ENCODE measurements at places on chromosomes 3 and 15.

DNA sequence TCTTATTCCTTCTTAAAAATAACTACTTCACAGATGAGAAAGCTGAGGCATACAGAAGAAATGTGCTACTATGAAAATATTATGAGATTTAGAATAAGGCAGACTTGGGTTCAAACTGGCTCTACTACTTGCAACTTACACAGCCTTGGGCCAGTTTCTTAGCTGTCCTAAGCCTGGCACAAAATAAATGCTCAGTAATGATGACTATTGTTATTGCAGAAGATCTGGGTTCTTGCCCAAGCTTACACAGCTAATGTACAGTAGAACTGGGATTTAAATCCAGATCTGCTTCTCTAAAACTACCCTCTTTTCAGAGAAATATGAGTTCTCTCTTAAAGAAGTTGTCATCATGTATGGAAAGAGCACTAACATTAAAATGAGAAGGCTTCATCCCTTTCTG, 228.2 kb upstream of the TPRG1 start:
- DNase-seq: peak; percentile 75

DNA sequence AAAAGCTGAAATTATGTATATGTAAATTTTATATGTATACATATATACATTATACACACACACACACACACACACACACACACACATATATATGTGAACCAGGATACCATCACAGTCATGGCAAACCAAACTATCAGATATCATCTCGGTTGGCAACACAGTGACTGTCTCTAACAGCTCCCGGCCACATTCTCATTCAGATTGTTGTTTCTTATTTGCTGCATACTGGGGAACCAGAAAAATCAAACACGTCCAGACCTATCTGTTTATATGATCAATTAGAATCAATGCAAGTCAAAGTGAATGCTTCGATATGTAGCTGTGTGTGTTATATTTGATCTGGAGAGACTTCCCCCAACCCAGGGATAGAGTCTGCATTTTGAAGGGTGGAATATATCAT, 61.1 kb downstream of the TIPARP start:
- DNase-seq: no peak

DNA sequence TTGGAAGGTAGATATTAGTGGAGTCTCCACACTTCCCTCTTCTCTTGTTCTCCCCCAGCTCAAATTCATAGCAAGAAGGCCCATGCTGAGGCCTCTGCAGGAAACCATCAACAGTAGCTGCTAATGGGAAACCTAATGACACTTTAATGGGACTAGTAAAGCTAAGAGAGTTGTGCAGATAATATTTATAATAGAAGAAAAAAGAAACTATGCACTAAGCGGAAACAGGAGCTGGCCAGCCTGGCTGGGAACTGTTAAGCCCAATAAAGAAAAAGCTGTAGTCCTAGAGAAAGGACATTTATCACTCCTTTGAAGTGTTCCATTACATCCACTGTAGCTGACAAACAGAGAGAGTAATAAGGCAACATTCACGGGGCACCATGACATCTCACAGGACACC, 229.6 kb downstream of the IGSF11 start:
- DNase-seq: no peak

GRCh38 chr15:44045661-44046060, 149.4 kb downstream of the FRMD5 start:
- no peak for DNase-seq

DNA sequence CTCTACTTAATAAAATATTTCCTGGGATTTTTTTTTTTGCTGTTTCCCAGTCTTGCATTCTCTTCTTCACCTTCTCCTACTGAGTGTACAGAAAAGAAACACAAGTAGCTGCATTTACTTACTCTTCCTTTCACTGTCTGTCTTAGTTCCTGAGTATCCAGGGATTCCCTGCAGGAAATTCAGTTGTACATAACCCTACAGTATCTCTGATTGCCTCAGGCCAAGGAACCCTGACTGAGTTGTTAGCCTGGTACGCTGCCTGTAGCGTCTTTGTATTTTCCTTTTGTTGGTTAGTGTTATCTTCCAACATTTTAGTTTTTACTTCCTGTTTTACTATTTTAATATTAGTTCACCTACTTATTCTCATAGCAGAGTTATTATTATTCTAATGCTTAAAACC, 142.5 kb upstream of the ROBO1 start:
- DNase-seq: no peak
